ENCODE measurements at places on chromosomes 7 and 10.

DNA sequence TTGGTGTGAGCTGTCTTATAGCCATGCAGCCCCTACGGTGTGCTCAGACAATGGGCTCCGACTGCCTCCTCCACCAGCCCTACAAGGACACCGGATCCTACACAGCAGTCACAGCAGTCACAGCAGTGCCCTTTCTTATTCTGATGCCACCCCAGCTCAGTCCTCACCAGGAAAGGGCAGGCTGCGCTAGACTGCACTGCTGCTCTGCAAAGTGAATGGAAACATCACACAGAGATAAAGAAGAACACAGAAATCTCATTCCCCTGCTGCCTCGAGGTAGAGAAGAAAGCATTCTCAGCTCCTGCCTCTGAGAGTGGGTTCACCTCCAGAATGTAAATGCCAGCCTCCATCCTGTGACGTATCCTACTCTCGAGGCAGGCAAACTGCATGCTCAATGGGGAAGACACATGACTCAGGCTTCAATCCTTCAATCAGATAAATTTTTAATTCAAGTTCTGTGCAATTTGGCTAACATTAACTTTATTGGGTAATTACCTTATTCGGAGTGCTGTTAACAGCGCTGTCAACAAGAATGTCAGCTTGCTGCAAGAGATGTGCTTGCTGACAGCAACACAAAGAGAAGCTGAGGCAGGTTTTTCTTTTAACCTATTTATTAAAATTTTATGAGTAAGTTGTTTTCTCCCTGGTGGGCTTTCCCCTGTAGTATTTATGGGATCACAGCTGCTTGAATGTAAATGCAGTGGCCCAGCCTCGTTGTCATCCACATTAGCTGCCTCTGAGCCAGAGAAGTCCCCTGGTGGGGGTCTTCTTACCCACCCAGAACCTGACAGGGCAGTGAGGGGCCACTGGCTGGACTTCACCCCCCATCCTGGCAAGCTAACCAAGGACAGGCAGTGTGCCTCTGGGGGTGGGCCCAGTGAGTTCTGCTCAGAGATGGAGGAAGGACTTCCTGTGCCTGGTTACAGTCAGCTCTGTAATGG is 241.3 kb upstream of the KMT2E start:
- DNase-seq: no peak

GRCh38 chr10:49655099-49655498 is 24.4 kb upstream of the C10orf53 start:
- DNase-seq: no peak

DNA sequence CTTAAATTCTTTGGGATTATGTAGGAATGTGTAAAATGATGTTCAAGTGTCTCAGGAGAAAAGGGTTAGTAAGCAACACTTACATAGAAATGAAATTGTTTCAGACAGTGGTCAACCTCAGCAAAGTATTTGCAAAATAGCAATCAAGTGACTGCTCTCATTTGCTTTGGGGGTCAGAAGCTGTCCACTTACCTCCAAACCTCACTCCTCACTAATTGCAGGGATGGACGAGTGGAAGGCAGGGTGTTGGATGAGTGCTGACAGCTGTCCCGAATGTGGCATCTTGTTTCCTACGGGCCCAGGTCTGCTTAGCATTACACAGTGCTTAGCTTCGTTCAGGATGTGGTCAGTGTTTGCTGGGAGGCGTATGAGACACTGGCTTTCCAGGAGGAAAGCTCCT is 437.0 kb downstream of the SUGCT start:
- no peak for DNase-seq

DNA sequence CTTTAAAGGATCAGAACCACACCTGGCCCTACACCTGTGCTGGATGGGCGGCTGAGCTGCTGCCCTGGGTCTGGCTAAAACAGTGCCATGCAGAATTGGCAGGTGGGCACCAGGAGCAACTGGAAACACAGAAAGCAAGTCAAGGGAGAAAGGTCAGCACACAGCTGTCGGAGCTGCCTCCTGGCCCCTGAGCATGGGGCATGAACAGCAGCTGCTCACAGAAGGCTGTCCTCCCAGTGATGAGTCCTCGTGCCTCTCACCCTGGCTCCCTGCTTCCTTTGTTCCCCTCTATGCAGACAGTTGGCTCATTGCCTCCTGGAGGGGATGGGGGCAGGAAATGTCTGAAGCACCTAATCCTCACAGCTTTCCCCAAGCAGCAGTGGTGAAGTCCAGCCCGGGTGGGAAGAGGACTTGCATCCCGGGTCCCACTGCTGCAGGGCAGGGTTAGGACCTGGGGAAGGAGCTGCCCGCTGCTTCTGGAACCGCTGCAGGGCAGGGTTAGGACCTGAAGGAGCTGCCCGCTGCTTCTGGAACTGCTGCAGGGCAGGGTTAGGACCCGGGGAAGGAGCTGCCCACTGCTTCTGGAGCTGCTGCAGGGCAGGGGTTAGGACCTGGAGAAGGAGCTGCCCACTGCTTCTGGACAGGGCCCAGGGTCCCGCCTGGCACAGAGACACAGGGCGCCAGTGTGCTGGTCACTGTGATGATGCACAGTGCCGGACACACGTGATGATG is 37.3 kb downstream of the VIPR2 start:
- no peak for DNase-seq

DNA sequence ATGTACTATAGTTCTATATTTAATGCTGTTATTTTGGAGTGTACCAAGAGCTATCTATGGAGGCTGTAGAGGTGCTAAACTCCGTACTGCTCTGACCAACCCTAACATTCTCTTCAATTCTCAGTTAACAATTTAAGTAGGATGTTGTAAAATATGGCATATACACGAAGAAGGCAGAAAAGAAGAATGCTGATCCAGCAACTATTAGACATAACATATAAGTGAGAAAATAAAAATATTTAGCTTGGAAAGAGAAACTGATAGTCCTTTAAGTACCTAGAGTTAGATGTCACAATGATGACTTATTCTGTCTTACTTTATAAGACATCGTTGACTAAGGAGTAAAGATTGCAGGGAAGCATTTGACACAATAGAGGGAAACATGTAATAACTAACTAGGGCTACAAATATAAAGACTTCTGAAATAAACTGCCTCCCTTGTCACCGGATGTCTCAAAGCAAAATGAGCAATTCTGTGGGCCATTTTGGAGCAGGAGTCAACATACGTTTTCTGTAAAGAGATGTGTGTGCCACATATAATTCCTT is 159.5 kb downstream of the CPEB3 start:
- DNase-seq: no peak

All from stimulated activated CD4-positive, alpha-beta T cell treated with anti-CD3 and anti-CD28 coated beads, Interleukin-2, amount 100 ng/mL, for 24 hours (primary cell).